ENCODE measurements at places on chromosomes 5 and 9.

GRCh38 chr5:71882826-71883741 is 164.0 kb downstream of the CARTPT start:
- H3K4me3 ChIP-seq, result no peak overlapping the region
- no peak for DNase-seq
- no peak overlapping the region for H3K27ac ChIP-seq
- H3K36me3 ChIP-seq, result no peaks in the 10 kb centered on the region

DNA sequence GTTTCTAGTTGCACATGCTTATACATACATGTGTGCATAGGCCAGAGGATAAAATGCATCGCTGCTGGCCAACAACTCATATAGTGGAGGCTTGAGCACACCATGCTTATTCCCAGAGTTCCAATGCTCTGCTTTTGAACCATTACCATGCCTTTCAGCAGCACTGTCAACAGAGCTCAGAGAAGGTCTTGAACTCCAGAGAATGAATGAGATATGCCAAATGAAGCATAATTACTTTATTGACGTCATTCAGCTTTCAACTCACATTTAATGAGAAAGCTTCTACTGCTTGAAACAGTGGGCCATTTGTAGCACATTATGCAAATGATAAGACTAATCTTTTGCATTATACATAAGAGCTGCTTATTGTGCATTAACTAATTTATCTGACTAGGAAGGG is 765.3 kb upstream of the GRAMD2B start:
- peaks cover 18% of the 10 kb centered on the region for H3K4me1 ChIP-seq
- no peak overlapping the region for H3K4me3 ChIP-seq
- H3K27ac ChIP-seq, result no peak overlapping the region
- H3K27me3 ChIP-seq, result no peaks in the 10 kb centered on the region

- no peaks in the 10 kb centered on the region for H3K27me3 ChIP-seq
- H3K4me3 ChIP-seq, result no peak overlapping the region
Observed at GRCh38 chr5:102531506-102531905, 32.7 kb upstream of the SLCO6A1 start.

- no peaks in the 10 kb centered on the region for H3K36me3 ChIP-seq
- H3K4me3 ChIP-seq, result no peak overlapping the region
- H3K4me1 ChIP-seq, result no peaks in the 10 kb centered on the region
- H3K27me3 ChIP-seq, result peaks cover 30% of the 10 kb centered on the region
- no peak for DNase-seq
Observed at GRCh38 chr5:155148694-155149093, 135.1 kb downstream of the KIF4B start.

- H3K27ac ChIP-seq, result peak overlapping the region; percentile 99
- peak overlapping the region; percentile 86 for H3K4me3 ChIP-seq
- H3K36me3 ChIP-seq, result peaks cover 6% of the 10 kb centered on the region
- peaks cover 60% of the 10 kb centered on the region for H3K4me1 ChIP-seq
- no peak for DNase-seq
Observed at GRCh38 chr9:89317282-89317681, 1.0 kb upstream of the SECISBP2 start.

GRCh38 chr5:53071738-53072137 is 37.8 kb downstream of the MOCS2 start:
- peaks cover 5% of the 10 kb centered on the region for H3K27me3 ChIP-seq
- H3K36me3 ChIP-seq, result peaks cover 2% of the 10 kb centered on the region
- no peak overlapping the region for H3K27ac ChIP-seq
- no peak for DNase-seq
